HFFc6 (cell line): ENCODE measurements at places on chromosomes 5 and 9. TPM values are rescaled to one million over a fixed set of nuclear protein-coding genes. Genes with fewer than 3 reads are reported as not detected.
A peak's percentile ranks its signal among the peaks of the same experiment; 100 is the strongest.

Gene SLC31A2
- 9.5 to 13.3 TPM (median 11.4 TPM) in 3 replicates for total RNA-seq

Gene CCDC187
- total RNA-seq = not detected in 3 replicates

GRCh38 chr9:81822301-81822865 is 105.8 kb upstream of the SPATA31D4 start:
- H3K4me1 ChIP-seq = peaks cover 71% of the 10 kb centered on the region
- no peaks in the 10 kb centered on the region for H3K27me3 ChIP-seq
- no peak overlapping the region for H3K27ac ChIP-seq
- no peak for DNase-seq
- H3K4me3 ChIP-seq = no peak overlapping the region

GRCh38 chr5:116645627-116646026 is 71.0 kb upstream of the SEMA6A start:
- no peak for DNase-seq
- no peak overlapping the region for H3K27ac ChIP-seq
- H3K4me3 ChIP-seq = no peak overlapping the region
- H3K4me1 ChIP-seq = no peaks in the 10 kb centered on the region

DNA sequence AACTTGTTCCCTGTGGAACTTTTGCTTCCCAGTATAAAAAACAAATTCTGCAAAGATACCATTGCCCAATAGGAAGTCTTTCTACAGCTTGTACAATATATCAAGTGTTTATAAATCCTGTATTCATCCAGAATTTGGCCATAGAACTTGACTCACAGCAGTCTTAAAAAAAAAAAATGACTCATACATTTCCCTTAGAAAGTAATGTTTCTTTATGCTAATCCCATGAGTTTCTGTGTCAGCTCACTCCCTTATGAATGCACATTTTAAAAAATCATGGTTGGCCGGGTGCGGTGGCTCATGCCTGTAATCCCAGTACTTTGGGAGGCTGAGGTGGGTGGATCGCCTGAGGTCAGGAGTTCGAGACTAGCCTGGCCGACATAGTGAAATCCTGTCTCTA is 89.3 kb upstream of the DMRT1 start:
- peak; percentile 94 for DNase-seq
- H3K27me3 ChIP-seq = no peaks in the 10 kb centered on the region; the same call in none of the 2 replicates
- peak overlapping the region; percentile 77 for H3K4me3 ChIP-seq
- H3K4me1 ChIP-seq = peaks cover 75% of the 10 kb centered on the region

Gene PAX5
- not detected in 2 replicates for total RNA-seq

GRCh38 chr5:84382363-84383295 is 2.1 kb downstream of the EDIL3 start:
- peak overlapping the region; percentile 89 for H3K4me3 ChIP-seq
- H3K36me3 ChIP-seq = no peaks in the 10 kb centered on the region
- peaks cover 3% of the 10 kb centered on the region; the same call in 1 of the 2 replicates for H3K27me3 ChIP-seq
- DNase-seq = no peak
- H3K4me1 ChIP-seq = peaks cover 13% of the 10 kb centered on the region; the same call in 1 of the 2 replicates

- H3K4me3 ChIP-seq = peak overlapping the region; percentile 29; the same call in 1 of the 2 replicates
- H3K27me3 ChIP-seq = peaks cover 54% of the 10 kb centered on the region
- peaks cover 18% of the 10 kb centered on the region for H3K4me1 ChIP-seq
Measured at GRCh38 chr9:132141344-132141947, 20.4 kb upstream of the NTNG2 start.

Gene LRRC70
- total RNA-seq = 0.13 to 0.31 TPM (median 0.21 TPM) in 3 replicates

DNA sequence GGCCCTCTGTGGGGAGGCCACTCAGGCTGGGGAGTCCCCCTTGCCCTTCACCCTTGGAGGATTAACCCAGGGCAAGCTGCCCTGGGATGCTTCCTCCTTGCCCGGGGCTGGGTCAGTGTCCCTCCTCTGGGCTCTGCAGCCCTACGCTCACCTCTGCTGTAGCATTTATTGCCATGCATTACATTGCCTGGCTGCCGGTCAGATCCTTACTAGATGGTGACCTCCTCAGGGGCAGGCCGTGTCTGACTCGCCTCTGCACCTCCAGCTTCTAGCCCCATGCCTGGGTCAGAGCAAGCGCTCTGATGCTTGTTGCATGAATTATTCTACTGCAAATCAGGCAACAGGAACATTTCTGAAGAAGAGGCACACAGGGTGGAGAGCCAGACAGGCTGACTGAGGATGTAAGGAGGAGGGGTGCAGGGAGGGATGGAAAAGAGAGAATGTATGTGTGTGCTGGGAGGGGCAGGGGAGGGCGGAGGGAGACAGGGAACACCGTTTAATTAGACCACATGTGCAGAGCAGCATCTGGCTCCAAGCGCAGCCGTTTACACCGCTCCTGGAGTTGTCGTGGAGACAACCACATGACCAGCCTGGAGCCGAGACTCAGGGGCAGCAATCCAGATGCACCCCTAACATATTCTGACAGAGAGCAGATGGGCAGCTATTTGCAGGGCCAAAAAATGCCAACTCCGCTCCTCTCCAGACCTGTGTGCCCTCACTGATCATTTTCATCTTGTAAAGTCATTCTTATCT is 117.0 kb downstream of the CRB2 start:
- no peak overlapping the region for H3K4me3 ChIP-seq
- H3K27me3 ChIP-seq = no peaks in the 10 kb centered on the region; the same call in 1 of the 2 replicates
- H3K27ac ChIP-seq = no peak overlapping the region
- no peaks in the 10 kb centered on the region; the same call in 1 of the 2 replicates for H3K4me1 ChIP-seq
- H3K36me3 ChIP-seq = no peaks in the 10 kb centered on the region

Gene FAT2
- total RNA-seq = not detected in 3 replicates

Gene RLN1
- not detected in 2 replicates for total RNA-seq

GRCh38 chr9:112013266-112013665 is 116.7 kb downstream of the UGCG start:
- no peaks in the 10 kb centered on the region for H3K36me3 ChIP-seq
- peak overlapping the region; percentile 47; the same call in 1 of the 2 replicates for H3K4me3 ChIP-seq
- H3K27me3 ChIP-seq = no peaks in the 10 kb centered on the region; the same call in 1 of the 2 replicates
- H3K27ac ChIP-seq = peak overlapping the region; percentile 95
- H3K4me1 ChIP-seq = peaks cover 51% of the 10 kb centered on the region

- no peaks in the 10 kb centered on the region for H3K4me1 ChIP-seq
- no peaks in the 10 kb centered on the region for H3K27me3 ChIP-seq
- no peak for DNase-seq
- no peaks in the 10 kb centered on the region for H3K36me3 ChIP-seq
- H3K27ac ChIP-seq = no peak overlapping the region
Measured at GRCh38 chr5:33501260-33501659, 60.5 kb downstream of the TARS1 start.

Gene GSN
- 295 to 406 TPM (median 338 TPM) in 3 replicates for total RNA-seq

GRCh38 chr5:89181546-89181945 is 298.6 kb upstream of the MEF2C start:
- no peak overlapping the region for H3K4me3 ChIP-seq
- no peak overlapping the region for H3K27ac ChIP-seq
- peaks cover 3% of the 10 kb centered on the region; the same call in 1 of the 2 replicates for H3K27me3 ChIP-seq
- H3K4me1 ChIP-seq = no peaks in the 10 kb centered on the region

DNA sequence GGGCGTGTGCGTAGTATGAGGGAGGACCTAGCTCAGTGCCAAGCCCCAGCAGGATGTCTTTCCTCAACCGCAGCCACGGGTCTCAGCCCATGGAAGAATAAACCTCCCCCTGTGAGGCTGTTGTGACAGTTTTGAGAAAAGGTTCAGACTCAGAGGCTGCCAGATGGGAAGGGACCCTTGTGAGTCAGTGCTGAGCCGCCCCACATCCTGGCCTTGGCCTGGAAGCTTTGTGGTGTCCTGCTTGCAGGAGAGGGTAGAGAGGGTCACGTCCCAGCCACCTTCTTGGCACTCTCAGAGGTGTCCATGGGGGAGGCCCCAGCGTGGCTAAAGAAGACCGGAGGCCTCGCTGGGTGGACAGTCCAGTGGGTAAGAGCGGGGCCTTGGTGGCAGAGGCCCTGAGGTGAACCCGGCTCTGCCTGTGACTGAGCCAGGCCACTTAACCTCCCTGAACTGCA is 2.8 kb downstream of the GRHPR start:
- peaks cover 16% of the 10 kb centered on the region for H3K4me1 ChIP-seq
- peaks cover 7% of the 10 kb centered on the region; the same call in 1 of the 2 replicates for H3K36me3 ChIP-seq
- no peak overlapping the region for H3K4me3 ChIP-seq
- no peak overlapping the region for H3K27ac ChIP-seq

- H3K4me1 ChIP-seq = peaks cover 6% of the 10 kb centered on the region; the same call in 1 of the 2 replicates
- DNase-seq = peak; percentile 10
- no peak overlapping the region for H3K27ac ChIP-seq
- no peaks in the 10 kb centered on the region for H3K36me3 ChIP-seq
Measured at GRCh38 chr5:90709323-90710155, 150.9 kb downstream of the ADGRV1 start.

GRCh38 chr9:116927726-116928125 is 240.6 kb downstream of the TRIM32 start:
- DNase-seq = no peak
- no peak overlapping the region for H3K27ac ChIP-seq
- H3K4me3 ChIP-seq = no peak overlapping the region
- no peaks in the 10 kb centered on the region; the same call in 1 of the 2 replicates for H3K27me3 ChIP-seq
- no peaks in the 10 kb centered on the region for H3K4me1 ChIP-seq
